ENCODE measurements at places on chromosomes 13 and 19.
A peak's percentile ranks its signal among the peaks of the same experiment; 100 is the strongest.

DNA sequence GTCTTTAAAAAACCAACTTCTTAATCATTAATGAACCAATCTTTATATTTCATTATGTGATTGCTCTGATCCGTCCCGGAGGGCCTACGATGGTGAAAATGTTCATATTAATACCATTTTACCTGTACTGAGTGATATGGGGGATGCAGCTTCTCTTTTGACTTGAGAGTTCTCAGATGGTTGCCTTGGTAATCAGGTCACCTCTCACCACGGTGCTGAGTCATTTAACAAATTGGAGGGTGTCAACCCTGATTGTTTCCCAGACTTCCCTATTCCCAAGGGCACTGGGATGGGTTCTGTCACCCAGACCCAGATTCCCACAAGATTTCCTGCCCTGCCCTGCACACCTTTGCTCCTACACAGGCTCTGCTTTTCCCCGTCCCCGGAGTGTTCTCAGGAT lies 128.5 kb upstream of the TMTC4 start:
- DNase-seq, result no peak

DNA sequence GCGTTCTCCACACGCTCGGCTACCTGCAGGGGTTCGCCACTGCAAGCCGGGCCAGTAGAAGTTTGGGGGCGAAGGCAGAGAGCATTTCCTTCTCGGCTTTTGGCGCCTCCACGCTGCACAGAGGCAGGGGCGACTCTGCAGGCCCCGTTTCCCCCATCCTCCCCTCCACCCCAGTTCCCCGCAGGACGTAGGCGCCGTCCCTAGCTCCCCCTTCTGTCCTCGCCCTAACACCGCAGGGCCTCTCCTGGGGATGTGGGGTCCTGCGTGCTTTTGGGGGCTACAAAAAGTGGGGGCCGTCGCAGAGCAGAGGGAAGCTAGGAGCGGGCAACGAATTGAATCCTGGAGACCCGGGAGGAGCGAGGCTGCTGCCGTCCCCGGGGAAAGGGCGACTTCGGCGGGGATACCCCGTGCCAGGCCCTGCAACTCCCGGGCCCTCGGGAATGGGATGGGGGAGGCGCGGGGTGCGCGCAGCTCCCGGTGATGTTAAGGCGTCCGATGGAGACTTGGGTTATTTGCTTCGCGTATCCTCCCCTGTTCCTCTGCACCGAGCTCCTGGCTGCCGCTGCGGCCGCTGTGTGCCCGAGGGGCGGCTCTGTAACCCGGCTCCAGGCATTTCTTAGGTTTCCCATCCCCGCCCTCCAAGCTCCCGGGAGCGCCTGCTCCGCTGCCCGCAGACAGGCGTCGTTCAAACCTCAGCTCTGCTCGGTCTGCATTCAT lies 255.9 kb upstream of the SOX21 start:
- DNase-seq, result no peak

GRCh38 chr13:21344662-21345176 lies 114.4 kb downstream of the ZDHHC20 start:
- DNase-seq, result no peak

DNA sequence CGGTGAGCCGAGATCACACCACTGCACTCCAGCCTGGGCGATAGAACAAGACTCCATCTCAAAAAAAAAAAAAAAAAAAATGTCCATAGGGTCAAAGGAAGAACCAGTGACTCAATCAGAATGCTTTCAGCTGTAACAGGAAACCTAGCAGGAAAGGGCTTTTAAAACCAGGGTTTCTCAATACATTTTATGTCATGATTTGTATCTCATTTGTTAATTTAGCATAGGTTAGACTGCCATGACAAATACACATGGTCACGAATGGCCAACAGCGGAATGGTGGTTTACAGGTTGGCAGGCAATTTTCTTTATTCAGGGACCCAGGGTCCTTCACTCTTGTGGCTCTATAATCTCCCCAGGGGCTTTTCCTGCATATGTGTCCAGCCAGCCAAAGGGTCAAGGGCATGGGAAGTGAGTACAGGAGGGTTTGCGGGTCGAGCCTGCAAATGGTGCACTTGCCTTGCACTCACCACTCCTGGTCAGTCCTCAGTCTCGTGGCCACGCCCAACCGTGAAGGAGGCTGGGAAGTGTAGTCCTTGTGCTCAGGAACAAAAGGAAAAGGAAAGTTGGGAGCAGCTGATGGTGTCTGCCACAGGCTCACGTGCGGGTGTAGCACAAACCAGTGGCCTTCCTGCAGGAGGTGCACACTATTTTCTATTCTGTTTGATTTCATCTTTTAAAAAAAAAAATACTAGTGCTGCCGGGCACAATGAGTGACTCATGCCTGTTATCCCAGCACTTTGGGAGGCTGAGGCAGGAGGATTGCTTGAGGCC lies 14.8 kb downstream of the DHX34 start:
- no peak for DNase-seq

DNA sequence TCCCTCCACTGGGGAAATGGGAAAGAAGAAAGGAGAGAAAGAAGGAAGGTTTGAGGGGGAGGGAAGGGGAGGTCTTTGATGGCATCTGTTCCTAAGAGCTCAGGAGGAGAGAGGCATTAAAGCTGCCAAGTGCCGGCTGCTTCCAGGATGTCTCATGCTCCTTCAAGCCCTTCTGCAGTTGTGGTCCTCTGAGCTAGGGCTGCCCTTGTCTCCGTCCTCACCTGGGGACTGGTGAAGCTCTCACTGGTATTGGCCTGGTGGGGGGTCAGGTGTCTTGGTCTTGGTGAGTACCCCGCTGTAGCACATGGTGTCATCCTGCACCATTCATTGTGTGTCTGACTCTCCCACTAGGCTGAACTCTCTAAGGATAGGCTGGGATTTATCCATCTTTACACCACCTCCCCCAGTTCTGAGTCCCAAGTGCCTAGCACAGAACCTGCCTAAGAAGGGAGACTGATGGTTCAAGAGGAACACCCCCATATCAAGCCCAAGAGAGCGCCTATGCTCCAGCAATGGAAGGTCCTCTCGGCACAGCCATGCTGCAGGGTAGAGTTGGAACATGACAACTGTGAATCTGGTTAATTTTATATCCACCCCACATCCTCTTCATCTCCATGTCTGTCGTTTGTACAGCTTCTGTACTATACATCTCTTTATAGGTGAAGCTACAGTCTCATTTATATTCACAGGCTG lies 83.7 kb downstream of the AKAP11 start:
- no peak for DNase-seq

GRCh38 chr13:52677823-52678222 lies 25.2 kb downstream of the SUGT1 start:
- no peak for DNase-seq

DNA sequence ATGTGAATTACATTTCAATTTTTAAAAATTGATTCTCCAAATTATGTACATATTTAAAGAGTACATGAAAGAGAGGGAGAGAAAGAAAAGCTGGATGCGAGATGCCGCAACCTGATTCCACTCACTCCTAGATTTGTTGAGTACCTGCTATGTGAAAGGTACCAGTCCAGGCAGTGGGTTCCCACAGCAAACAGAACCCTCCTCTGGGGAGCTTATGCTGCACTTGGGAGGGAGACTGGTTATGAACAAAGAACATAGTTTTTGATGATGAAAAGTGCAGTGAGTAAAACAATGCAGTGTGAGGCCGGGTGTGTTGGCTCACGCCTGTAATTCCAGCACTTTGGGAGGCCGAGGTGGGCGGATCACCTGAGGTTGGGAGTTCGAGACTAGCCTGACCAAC lies 43.4 kb downstream of the ACTN4 start:
- no peak for DNase-seq

DNA sequence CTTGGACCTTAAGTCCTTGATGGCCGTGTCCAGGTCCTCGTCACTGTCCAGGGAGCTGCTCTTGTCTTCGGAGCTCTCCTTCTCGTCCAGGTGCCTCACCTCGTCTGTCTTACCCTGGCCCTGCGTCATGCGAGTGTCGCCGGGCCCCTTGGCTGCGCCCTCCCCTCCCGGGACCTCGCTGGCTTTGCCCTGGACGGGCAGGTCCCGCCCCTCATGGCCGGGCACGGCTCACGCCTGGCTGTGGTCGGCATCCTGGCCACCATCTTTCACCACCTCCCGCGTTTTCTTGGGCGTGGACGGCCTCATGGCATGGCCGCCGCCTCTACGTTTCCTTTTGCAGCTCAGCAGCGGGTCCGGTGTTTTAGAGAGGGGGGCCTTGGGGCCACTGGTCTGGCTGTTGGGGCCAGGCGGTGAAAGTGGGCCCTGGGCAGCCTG lies 14.8 kb downstream of the RB1 start:
- no peak for DNase-seq

DNA sequence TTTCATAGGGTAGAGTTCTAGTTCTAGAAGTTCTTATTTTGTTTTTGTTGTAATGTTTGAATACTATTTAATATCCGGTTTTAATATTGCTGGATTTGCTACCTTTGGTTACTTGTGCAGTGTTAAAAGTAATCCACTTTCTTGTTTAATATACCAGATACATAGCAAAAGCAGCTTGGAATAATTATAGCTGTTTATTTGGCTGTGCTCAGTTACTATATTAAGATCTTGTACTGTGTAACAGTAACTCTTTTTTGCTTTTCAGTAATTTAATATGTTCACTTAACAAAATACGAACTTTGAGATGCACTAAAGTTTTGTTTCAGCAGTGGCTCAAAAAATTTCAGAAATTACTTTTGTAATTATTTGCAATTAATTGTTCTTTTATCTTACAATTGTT lies 50.9 kb downstream of the AKAP11 start:
- DNase-seq, result no peak

DNA sequence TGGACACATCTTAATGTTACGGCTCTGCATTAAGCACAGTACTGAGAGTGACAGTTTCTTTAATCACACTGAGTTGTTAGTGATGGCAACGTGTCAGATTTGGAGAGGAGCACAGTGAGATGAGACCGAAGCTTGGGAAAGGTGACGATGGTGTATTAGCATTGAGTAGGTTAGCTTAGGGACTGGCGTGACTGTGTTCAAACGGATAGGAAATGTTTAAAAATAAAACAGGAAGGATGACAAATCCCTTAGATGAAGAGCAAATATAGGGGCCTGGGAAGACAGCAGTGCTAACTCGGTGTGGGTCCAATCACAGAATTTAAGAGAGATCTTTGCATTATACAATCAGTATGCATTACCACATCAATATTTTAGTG lies 384.3 kb downstream of the HS6ST3 start:
- DNase-seq, result no peak

GRCh38 chr13:75153386-75153785 lies 328.6 kb downstream of the TBC1D4 start:
- DNase-seq, result no peak

GRCh38 chr19:38912600-38913514 lies 871 bp upstream of the CCER2 start:
- DNase-seq, result no peak

DNA sequence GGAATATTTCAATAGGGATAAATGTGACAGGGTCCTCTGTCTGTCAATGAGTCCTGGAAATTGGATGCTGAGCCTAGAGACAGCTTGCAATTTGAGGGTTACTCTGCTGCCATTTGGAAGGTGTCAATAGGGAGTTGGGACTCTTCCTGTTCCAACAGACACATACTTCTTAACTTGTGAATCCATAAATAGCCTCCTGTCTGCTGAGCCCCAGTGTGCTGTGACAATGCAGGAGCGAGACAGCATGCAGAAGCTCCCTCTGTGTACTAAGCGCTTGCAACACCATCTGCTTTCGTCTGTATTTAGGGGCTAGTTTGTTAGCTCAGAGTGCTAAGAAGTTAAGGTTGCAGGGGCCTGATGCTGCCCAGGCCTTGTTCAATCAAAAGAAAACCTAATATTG lies 58.5 kb upstream of the GPR12 start:
- DNase-seq, result no peak

DNA sequence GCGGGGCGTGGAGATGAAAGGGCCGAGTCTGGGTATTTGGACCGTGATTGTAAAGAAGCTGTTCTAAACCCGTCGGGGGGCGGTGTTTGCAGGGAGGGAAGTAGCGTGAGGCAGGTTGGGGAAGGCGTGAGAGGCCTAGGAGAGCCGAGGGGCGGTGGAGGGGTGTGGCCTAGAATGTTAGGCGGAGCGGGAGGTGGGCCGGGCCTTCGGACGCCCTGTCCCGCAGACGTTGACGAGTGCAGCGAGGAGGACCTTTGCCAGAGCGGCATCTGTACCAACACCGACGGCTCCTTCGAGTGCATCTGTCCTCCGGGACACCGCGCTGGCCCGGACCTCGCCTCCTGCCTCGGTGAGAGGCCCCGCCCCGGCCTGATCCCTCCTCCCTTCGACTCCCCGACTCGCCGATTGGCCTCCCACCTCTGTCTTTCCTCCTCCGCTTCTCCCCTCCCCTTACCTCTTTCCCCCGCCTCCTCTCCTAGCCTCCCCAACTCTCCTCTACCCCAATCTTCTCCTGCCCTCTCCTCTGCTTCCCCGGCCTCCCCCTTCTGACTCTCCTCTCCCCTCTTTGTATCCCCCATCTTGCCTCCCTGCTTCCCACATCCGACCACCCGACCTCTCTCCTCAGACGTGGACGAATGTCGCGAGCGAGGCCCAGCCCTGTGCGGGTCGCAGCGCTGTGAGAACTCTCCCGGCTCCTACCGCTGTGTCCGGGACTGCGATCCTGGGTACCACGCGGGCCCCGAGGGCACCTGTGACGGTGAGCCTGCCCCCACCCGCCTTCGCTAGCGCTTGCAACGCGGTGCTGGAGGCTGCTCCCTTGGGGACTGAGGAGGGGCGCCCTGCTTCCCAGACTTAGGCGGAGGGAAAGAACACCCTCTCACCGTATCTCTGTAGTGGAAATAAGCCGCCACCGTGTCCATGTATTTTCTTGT lies 12.8 kb downstream of the LTBP4 start:
- DNase-seq, result peak; percentile 66

GRCh38 chr19:45408830-45409556 lies 2.5 kb downstream of the POLR1G start:
- DNase-seq, result no peak

DNA sequence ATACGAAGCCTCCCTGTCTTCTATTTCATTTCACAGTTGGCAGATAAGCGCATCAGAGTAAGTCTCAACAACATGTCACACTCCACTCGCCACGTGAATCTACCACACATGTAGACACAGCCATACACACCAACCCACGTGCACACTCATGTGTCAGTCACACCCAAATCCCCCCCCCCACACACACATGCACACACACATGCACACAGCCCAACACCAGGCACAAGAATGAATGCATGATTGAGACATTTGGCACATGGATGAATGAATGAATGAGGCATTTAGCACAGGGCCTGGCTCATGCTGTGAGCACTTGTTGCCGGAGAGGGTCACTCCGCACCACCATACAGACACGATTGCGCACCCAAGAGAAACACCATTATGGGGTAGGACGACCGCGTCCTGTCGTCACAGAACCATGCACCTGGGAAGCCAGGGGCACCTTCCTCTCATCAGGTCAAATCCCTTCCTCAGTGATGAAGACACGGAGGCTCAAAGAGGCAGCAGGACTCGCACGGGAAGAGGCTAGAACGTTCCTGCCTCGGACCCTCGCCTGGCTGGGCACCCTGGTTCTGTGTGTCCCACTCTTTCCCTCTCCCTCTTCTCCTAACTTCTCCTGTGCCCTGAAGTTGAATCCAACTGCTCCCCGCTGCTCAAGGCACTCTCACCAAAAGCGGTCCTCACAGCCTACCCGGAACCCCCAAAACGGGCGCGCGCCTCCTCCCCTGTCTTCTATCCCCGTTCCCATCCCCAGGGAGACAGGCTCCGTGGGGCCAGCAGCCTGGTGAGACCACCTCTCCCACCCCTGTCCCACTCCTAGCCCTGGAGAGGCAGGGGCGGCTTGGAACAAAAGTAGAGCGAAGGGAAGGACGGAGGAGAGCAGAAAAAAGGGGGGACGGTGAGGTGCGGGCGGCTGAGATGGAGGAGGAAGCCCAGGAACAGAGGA lies 1.3 kb downstream of the MEIS3 start:
- DNase-seq, result no peak

- no peak for DNase-seq
Observed at GRCh38 chr19:4199699-4200293, 17.3 kb downstream of the ANKRD24 start.
